ENCODE measurements at places on chromosomes 2 and 18. TPM values are rescaled to one million over a fixed set of nuclear protein-coding genes. Genes with fewer than 3 reads are reported as not detected.

PIKFYVE gene
- 42.8 TPM for total RNA-seq

LIMS3 gene
- not detected for total RNA-seq

ABHD1 gene
- not detected for total RNA-seq

CAVIN2 gene
- 46.3 TPM for total RNA-seq

PARD3B gene
- 14.3 TPM for total RNA-seq

SRD5A2 gene
- not detected for total RNA-seq

RIT2 gene
- total RNA-seq: not detected

SETBP1 gene
- 40.8 TPM for total RNA-seq

COL6A3 gene
- 105 TPM for total RNA-seq

ITPRIPL1 gene
- not detected for total RNA-seq

PRKAG3 gene
- not detected for total RNA-seq

OXER1 gene
- not detected for total RNA-seq

CRYGC gene
- not detected for total RNA-seq

TRIB2 gene
- 91.0 TPM for total RNA-seq

CNRIP1 gene
- 22.4 TPM for total RNA-seq

SNED1 gene
- 20.5 TPM for total RNA-seq

ADAM23 gene
- 0.87 TPM for total RNA-seq

CFAP221 gene
- 15.1 TPM for total RNA-seq

PAX8 gene
- 4.0 TPM for total RNA-seq

LYPD6B gene
- total RNA-seq: 14.7 TPM

SERPINB11 gene
- not detected for total RNA-seq

ALPG gene
- total RNA-seq: not detected

DUSP2 gene
- 4.0 TPM for total RNA-seq

TDRD15 gene
- total RNA-seq: not detected

C2orf74 gene
- not detected for total RNA-seq

MARCO gene
- 1.5 TPM for total RNA-seq

STPG4 gene
- not detected for total RNA-seq

ASB18 gene
- total RNA-seq: not detected

BCL2 gene
- 53.9 TPM for total RNA-seq

MAP2 gene
- 12.5 TPM for total RNA-seq

UGT1A4 gene
- not detected for total RNA-seq

AQP12B gene
- 0.89 TPM for total RNA-seq

RGPD4 gene
- total RNA-seq: not detected

UGT1A6 gene
- total RNA-seq: 30.6 TPM

CXCR2 gene
- not detected for total RNA-seq

IL1RL1 gene
- total RNA-seq: 61.7 TPM

All from stomach (tissue), 19 donors.